ENCODE measurements at places on chromosomes 13 and 19.

DNA sequence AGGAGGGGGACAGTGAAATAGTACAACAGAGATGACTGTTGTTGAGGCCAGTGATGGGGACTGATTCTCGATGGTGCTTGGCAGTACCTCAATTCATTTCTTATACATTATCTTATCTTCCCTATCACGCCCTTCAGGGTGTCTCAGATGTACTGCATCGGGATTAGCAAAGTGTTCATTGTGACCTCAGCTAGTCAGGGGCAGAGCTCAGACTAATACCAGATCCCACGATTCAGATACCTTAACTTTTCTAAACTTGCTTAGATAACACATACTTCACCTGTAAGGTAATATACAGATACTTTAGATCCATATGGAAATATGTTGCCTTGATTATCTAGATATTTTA, 720.6 kb downstream of the EFNB2 start:
- DNase-seq = no peak

DNA sequence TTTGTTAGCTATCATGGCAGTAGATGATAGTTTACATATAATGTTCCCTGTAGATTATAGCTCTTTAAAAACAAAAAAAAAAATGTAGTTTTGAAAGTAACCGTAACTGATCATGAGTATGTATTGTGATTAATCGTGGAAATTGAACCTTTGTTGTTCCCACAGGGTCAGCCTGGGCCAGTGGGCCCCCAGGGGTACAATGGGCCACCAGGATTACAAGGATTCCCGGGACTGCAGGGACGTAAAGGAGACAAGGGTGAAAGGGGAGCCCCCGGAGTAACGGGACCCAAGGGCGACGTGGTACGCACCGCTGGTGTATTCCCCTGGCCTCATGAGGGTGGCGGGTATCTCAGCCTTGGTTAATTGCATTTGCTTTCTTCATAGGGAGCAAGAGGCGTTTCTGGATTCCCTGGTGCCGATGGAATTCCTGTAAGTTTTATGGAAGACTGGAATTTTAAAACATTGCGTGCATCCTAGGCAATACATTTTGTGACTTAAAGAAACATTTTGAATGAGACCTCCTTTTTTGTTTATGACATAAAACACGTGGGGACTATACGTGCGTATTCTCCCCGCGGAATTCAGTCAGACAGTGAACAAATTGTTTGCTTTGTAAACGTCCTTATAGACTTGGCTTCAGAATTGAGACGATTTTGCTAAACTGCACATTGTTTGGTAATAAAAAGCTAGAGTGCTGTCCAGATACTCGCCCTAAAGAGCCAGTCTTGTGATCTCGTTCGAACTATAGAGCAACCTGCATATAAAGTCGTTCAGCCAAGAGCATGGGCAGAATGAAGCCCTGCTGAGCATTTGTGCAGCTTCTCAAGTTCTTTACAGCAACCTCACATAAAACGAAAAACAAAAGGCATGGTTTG, 117.7 kb downstream of the COL4A2 start:
- DNase-seq = no peak

DNA sequence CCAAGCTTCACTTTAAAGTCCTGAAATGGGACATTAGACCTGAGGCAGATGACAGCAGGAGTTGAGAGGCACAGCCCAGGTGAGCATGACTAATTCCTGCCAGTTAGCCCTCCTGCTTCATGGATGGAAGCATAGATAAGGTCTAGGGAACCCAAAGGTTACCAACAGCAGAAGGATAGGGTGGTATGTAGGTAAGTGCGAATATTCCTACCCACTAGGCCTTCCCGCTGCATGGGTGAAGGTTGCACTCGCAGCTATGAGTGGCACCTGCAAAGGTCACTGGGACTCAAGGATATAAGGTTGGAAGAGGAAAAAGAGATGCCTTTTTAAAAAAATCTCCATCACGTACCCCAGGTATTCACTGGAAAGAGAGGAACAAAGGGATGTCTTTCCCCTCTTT, 12.2 kb upstream of the MLLT1 start:
- DNase-seq = no peak

GRCh38 chr19:6060600-6061375, 49.5 kb downstream of the RFX2 start:
- peak; percentile 27 for DNase-seq

GRCh38 chr13:76446191-76446590, 440.0 kb downstream of the KCTD12 start:
- no peak for DNase-seq

GRCh38 chr13:110506859-110507566, 54.5 kb downstream of the RAB20 start:
- DNase-seq = no peak

DNA sequence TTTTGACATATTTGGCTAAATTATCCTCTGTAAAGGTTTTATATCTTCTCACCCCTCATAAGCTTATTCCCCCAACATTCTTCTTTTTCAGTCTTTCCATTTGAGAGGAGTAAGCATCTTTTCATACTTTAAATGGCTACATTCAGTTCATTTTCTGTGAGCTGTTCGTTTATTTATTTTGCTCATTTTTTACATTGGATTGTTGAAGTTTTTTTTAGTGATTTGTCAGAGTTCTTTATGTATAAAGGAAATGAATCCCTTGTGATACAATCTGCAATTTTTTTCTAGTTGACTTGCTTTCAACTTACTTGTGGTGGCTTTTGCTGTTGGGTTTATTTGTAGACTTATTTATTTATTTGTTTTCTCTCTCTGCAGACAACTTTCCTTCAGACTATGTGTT, 250.3 kb downstream of the DLEU7 start:
- DNase-seq = no peak

DNA sequence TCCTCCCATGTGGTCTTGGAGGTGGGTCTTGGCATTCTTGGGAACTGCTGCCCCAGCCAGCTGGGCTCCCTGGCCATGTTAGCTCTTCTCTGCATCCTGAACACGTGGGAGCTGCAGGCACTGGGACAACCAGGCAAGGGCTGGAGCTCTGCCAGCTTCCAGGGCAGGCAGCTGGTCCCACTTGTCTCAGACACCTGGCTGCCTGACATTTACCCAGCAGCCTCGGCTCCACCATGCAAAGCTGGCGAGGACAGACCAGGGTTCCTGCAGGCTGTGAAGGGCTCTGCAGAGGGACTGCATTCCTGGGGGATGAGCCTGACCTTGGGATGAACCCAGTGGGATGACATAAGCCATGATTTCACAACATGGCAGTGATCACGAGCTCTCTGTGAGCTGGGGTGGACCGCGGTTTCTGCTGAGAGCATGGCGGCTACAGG, 99.0 kb upstream of the TSHZ3 start:
- no peak for DNase-seq

- no peak for DNase-seq
Observed at GRCh38 chr19:8880868-8881488, 48.8 kb downstream of the MBD3L1 start.

- DNase-seq = no peak
Observed at GRCh38 chr19:35759697-35760096, 1.7 kb downstream of the PROSER3 start.

DNA sequence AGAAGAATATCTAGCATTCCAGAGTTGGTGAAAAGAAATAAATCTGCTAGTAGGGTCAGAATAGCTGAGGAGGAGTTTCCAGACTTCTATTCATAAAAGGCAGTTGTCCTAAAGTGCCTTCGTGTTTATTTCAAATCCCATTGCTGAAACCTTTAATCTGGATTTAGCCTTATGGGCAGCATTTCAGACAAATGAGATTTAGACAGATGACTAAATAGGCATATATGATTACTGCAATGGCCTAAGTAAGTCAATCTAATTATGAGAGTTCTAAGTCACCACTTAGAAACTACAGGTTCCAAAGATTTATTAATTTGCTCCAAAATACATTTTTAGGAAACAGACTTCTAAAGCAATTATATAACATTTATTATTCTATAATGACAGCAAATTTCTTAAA, 368.7 kb downstream of the LIG4 start:
- DNase-seq = no peak

- no peak for DNase-seq
Observed at GRCh38 chr19:11693505-11694499, 44.9 kb downstream of the ZNF823 start.

DNA sequence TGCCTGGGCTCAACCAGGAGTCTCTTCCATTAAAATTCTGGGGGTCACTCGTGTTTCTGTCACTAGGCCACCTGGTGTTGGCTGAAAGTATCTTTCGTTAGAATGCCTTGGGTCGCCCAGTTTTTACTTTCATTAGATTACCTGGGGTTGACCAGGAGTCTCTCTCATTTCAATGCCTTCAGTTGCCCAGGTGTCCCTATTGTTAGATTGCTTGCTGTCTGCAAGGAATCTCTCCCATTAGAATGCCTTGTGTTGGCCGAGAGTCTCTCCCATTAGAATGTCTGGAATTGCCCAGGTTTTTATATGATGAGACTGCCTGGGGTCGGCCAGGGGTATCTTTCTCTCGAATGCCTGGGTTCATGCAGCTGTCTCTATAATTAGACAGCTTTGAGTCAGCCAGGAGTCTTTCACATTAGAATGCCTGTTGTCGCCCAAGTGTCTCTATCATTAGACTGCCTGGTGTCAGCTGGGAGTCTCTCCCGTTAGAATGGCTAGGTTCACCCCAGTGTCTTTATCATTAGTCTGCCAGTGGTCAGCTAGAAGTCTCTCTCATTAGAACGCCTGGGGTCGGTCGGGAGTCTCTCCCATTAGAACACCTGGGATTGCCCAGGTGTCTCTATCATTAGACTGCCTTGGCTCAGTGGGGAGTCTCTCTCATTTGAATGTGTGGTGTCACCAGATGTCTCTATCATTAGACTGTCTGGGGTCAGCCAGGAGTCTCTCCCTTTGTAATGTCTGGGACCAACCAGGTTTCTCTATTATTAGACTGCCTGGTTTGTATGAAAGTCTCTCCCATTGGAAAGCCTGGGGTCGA, 1446.8 kb downstream of the UQCRFS1 start:
- DNase-seq = no peak

DNA sequence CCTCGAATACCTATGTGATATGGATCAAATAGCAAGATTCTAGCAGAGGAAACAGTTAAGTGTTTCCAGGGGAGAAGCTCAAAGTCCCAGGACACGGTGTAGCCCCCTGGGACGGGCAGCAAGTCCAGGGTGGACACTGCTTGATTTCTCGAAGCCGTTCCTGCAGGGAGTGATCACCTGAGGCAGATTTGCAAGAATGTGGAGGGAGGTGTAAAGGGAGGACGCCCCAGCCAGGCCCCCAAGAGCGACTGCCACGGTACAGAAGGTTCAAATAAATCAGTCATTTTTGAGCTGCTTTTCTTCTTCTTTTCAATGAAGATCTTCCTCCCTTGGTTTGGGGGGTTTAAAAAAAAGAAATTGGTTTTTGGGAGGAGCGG, 41.4 kb downstream of the KLF2 start:
- DNase-seq = no peak

- DNase-seq = no peak
Observed at GRCh38 chr13:52852444-52852843, 4.0 kb upstream of the PCDH8 start.

GRCh38 chr13:39776439-39776838, 121.0 kb downstream of the COG6 start:
- DNase-seq = no peak

- DNase-seq = no peak
Observed at GRCh38 chr13:66275416-66275815, 954.7 kb downstream of the PCDH9 start.

- DNase-seq = no peak
Observed at GRCh38 chr19:49738268-49738667, 24.8 kb downstream of the TSKS start.

DNA sequence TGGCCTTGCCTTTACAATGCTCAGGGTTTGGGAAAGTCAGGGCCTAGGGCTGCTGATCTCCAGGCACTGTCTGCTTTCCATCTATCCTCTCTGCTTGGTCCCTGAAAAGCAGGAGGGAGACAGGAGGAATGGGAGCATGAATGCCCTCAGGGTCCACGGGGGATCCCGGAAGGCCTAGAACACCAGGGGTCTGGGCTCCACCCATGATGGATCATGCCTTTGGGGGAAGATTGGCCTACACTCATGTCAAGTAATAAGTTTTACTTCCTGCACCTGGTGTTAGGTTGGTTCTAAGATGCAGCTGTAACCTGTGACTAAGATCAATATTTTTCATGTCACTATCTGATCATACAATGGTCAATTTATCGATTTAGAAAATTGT, 118.3 kb upstream of the GJB6 start:
- DNase-seq = no peak

DNA sequence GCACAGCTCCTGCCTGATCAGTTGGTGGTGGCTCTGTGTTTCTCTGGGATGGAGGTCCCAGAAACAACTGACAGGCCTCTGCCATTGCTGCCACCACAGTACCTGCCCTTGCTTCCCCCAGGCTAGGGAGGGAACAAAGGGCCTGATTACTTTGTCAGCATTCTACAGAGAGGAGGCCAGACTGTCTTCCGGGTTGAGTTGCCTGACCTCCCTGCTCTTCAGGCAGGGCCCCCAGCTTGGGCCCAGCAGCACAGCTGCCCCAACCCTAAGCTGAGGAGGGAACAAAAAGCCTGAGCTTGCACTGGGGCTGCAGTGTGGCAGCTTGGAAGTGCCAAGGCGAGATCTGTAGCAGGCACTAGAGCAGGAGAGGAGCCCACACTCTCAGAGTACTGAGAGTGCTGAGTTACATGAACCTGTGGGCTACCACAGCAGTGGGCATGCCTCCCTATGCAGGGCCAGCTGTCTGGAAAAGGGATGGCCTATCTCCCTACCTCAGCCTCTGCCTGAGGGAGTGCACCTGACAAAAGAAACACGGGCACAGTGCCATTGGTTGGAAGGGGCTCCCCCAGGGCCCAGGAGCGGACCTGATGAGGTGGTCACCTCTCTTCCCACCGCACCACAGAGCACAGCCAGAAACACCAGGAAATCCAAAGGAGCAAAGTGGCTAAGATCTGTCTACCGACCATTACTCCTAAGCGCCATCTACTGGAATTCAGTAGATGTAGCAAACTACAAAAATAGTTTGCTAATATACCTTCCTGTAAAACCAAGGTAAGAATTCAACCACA, 24.4 kb downstream of the SLC25A15 start:
- no peak for DNase-seq
